ENCODE measurements at places on chromosomes 1 and 21.
A peak's percentile ranks its signal among the peaks of the same experiment; 100 is the strongest.

DNA sequence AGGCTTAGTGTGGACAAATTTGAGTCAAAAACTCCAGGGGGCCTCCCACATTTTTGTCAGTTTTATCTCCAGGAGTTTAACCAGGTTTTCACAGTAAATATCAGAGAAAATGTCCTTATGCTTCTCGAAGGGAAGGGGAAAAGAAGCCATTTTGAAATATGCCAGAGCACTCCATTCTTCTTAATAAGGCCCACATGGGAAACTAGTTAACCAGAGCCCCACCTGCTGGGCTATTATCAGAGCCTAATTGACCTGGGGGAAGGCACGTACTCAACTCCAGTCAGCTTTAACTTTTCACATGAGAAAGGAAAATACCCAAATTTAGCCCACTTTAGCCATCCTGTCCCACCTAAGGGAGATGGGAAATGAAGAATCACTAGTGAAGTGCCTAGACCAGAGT lies 296.3 kb downstream of the PTBP2 start:
- no peak for DNase-seq

DNA sequence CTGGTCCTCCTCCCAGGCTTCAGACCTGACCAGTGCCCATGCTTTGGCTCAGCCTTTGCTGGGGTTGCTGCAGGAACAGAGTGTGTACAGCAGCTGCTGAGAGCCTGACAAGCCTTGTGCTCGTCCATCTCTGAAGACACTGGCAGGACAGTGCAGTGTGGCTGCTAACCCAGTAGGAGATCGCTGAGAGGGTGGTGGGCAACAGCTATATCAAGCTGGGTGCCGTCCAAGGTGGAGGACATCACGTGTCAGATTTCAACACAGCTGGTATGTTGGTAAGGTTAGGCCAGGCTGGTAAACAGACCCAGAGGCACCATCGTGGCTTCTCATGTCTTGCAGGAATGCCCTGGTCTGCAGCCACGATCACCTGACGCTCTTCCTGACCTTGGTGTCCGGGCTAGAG lies 17.9 kb upstream of the SLC25A34 start:
- DNase-seq, result no peak

DNA sequence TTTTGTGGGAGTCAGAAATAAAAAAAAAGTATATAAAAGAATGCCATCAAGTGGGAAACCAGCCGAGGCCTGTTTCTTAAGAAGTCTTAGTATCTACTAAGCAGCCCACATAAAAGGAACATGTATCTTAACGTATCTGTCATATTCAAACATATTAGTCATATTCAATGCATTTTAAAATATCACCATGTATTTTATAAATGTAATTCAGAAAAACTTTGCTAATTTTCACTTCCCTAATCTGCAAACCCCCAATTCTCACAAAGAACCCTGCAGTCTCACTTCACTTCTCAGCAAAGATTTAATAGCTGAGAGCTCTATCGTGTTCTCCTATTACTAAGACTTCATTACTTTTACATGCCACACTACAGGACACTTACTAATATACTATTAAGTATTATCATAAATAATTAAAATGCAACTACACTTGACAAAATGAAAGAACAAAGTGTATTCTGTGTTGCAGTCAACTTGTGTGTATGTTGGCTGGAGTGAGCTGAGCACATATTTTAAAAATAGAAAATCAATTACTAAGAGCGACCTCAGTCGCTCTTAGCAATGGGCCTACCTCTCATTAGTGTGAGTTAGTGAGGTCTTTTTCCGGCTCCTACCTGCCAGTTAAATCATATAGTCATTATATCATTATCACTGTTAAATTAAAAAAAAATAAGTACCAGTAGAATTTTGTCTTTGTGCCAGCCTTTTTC lies 484.3 kb downstream of the LMO4 start:
- no peak for DNase-seq

DNA sequence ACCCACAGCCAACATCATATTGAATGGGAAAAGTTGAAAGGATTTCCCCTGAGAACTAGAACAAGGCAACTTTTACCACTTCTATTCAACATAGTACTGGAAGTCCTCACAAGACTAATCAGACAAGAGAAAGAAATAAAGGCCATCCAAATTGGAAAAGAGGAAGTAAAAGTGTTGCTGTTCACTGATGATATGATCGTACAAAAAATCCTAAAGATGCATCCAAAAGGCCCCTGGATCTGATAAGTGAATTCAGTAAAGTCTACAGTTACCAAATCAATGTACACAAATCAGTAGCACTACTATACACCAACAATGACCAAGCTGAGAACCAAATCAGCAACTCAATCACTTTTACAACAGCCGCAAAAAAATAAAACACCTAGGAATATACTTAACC lies 28.3 kb downstream of the RAB3GAP2 start:
- DNase-seq, result no peak

- no peak for DNase-seq
Observed at GRCh38 chr1:91894036-91894761, 8.2 kb upstream of the TGFBR3 start.

DNA sequence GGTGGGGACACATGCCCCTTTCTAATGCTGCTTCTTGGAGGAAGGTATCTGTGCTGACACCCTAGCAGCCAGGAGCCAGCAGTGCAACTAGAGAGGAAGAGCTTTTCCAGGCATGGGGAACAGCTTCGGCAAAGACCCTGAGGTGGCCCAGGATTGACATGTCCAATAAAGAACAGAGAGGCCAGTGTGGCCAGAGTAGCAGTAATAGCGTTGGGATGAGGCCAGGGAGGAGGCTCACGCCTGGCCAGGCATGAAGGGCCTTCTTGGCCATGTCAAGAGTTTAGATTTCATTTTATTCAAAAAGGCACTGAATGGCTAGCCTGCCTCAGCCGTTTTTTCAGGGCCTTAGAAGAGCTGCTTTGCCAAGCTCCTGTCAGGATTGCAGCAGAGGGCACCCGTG lies 16.3 kb upstream of the ADAMTSL4 start:
- DNase-seq, result no peak

DNA sequence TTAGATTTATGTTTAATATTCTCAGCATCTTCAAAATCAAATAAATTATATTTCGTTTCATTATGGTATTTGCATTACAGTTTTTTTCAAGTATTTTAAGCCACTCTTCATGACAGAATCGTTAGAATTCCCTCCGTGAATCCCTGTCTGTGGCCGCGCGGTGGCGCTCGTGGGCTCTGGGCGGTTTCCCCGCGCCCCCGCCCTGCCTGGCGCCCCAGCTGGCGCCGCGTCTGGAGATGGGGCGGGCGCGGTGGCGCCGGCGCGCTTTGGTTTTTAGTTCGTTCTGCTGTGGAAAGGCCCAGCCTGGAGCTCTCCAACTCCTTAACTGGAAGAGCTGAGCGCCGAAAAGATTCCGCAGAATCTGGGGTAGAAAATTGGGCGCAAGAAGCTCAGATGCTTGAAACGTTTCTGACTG lies 25.7 kb downstream of the PRMT2 start:
- peak; percentile 84 for DNase-seq

DNA sequence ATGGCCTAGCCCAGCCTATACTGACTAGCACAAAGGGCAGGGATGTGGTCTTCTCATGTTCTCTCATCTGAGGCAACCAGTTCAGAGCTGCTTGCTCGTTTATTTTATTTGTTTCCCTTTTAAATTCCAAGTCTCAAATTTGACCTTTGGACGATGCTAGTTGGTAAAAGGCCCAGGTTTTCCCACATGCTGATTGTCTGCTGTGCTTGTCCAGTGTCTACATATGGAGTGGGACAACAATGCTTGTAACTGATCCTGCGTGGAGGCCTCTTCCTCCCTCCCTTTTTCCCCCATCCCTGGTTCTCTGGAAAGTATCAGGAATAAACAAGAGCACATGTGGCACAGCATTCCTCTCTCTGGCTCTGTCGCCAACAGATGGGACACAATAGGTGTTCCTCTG lies 34.0 kb upstream of the BEND5 start:
- DNase-seq, result no peak

GRCh38 chr1:180194546-180195207 lies 35.4 kb upstream of the LHX4 start:
- no peak for DNase-seq

DNA sequence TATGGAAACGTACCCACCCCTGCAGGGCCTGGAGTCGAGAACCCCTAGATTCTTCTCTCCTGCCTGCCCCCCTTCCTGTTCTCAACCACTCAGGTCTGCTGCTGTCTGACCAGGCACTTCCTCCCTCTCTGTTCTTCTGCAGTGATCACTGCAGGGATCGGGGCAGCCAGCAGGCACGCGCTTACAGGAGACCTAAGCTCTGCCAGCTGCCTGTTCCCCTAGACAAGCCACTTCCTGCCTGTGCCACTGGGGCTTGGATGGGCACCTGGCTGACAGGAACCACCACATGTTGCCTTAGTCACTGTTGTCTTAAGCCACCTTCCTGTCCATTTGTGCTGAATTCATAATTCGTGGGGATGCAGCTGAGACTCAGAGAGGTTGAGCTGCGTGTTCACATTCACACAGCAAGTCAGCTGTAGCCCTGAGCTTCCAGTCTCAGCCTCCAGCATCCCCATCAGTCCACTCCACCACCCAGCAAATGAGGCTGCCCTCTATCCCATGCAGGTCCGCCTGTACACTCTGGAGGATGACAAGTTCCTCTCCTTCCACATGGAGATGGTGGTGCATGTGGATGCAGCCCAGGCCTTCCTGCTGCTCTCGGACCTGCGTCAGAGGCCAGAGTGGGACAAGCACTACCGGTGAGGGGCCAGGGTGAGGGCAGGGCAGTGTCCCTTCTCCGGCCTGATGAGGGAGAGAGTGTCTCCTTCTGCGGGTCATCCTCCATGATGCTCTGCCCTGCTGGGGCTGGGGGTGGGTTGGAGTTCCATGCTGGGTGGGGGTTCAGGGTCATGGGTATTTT lies 18.6 kb downstream of the FAM151A start:
- DNase-seq, result no peak

DNA sequence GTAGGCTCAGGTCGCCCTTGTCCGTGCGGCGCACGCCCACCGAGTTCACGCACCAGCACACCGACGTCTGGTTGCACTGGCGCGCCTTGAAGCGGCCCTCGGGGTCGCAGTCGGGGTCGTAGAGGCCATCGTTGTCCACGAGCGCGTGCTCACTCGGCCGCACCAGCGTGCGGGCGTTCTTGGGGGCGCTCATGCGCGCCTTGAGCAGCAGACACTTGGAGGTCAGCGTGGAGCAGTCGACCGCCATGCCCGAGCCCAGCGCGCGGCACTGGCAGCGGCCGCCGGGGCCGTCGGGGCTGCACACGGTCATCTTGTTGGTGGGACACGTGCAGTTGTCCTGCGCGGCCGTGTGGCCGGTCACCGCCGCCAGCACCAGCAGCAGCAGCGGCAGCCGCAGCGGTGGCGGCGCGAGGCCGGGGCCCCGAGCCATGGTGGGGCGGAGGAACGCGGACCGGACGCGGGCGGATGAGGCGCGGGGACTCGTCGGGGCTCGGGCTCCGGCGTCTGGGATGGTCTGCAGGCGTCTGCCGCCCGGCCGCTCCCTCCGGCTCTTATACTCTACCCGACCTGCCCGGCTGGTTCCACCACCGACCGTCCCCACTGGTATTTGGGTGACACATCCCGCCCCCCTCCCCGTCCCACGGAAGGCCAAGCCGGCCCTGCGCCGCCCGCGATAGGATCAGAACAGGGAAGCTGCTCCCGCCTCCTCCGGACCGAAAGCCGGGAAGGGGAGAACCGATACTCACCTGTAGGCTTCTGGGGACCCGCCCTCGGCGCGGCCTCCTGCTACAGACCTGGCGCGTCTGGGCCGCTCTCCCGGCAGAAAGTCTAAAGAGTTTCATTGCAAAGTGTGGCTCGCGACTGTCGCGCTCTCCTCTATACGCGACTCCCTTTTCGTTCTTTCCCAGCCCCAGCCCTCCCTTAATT lies at the start of gene TACSTD2:
TSS of gene TACSTD2 (minus strand) at position 526 of the 927 bp plus-strand sequence. CDS start at position 430, 96 bp downstream.
- DNase-seq, result peak; percentile 47

GRCh38 chr1:172179918-172180317 lies 240.6 kb upstream of the C1orf105 start:
- no peak for DNase-seq

- DNase-seq, result no peak
Observed at GRCh38 chr1:5515501-5515900, 476.7 kb downstream of the NPHP4 start.

GRCh38 chr21:44079446-44079845 lies 27.8 kb upstream of the PWP2 start:
- no peak for DNase-seq

GRCh38 chr1:2210084-2210653 lies 15.6 kb upstream of the FAAP20 start:
- DNase-seq, result no peak

DNA sequence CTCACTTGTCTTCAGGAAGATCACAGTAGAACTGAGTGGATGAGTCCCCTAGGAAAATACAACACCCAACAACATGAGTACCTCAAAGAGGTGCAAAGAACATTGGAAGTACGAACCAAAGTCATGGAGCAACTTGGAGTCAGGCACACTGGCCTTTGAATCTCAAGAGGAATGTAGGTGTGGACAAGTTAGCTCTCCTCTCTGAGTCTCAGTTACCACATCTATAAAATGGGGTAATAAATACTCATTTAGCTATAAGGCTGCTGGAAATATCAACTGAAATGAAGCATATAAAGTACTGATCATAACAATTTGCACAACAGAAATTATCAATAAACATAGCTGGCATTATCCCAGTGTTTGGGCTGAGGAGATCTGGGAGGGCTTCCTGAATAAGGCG lies 96.7 kb upstream of the JUN start:
- no peak for DNase-seq

- no peak for DNase-seq
Observed at GRCh38 chr1:244242446-244242845, 191.4 kb downstream of the ZBTB18 start.

DNA sequence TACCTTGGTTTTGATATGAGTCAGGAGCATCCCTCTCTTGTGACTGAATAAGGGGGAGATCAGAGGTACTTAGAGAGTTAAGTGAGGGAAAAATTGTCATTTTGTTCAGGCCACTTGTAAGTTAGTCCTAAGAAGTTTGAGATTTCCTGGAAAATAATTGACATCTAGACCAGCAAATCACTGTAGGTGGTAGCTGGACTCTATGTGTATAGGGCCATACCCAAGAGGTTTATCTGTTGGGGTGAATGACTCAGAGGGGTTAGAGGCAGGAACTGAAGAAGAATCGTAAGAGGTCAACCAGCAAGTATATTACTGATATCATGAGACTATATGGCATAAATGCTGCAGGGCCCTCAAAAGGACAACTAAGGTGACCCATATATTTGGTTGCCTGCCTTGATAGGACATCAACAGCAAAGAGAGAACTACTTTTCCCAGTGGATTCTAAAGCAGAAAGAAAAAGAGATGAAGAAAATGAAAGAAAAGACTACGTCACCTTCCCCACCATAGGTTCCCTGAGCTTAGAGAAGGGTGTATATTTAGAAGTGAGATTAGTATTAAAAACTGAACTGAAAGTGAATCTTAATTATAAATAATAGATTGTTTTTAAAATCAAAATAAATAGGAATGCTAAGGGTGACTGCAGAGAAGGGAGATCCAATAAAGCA lies 8.0 kb upstream of the RNPC3 start:
- no peak for DNase-seq

GRCh38 chr1:109977657-109978378 lies 6.7 kb upstream of the AHCYL1 start:
- no peak for DNase-seq

- no peak for DNase-seq
Observed at GRCh38 chr1:234730770-234731568, 121.0 kb upstream of the IRF2BP2 start.

- peak; percentile 27 for DNase-seq
Observed at GRCh38 chr1:170010443-170010842, 64.1 kb downstream of the KIFAP3 start.

GRCh38 chr1:167509587-167509986 lies 8.7 kb downstream of the CD247 start:
- DNase-seq, result no peak
